ENCODE measurements at places on chromosomes 3 and 15.
A peak's percentile ranks its signal among the peaks of the same experiment; 100 is the strongest.

GRCh38 chr3:63921741-63922482, 9.7 kb upstream of the SCAANT1 start:
- DNase-seq, result no peak

DNA sequence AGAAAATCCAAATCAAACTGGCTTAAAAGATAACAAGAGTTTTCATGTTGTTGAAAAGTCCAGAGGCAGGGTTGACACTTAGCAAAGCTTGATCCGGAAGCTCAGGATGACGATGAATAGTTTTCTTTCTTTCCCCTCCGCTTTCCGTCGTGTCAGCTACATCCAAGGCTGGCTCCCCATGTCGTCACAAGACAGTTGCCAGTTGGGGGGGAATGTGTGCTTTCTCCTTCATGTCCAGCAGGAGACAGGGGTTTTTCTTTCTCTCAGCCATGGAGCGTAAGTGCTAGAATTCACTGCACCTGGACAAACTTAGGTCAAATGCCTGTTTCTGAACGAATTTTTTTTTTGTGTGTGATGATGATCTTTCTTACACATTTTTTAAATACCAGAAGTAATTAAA, 273.8 kb upstream of the RGMA start:
- no peak for DNase-seq

- no peak for DNase-seq
These were observed 238.0 kb downstream of the TP63 start for GRCh38 chr3:189869165-189869564.

DNA sequence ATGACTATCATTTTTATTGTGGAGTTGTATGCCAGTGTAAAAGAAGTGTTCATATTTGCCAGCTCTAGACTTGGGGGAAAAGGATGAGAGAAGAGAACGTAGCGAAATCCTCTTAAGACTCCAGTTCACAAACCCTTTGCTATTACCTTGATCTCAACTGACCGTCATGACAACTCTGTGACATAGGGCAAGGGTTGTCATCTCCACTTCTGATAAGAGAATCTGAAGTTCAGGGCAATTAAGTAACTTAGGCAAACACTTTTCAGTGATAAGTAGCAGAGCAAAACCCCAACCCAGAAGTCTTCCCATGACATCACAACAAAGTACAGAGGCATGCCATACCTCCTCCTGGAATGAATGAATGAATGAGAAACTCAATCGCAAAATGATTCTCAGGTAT, 40.3 kb upstream of the WNT5A start:
- no peak for DNase-seq

DNA sequence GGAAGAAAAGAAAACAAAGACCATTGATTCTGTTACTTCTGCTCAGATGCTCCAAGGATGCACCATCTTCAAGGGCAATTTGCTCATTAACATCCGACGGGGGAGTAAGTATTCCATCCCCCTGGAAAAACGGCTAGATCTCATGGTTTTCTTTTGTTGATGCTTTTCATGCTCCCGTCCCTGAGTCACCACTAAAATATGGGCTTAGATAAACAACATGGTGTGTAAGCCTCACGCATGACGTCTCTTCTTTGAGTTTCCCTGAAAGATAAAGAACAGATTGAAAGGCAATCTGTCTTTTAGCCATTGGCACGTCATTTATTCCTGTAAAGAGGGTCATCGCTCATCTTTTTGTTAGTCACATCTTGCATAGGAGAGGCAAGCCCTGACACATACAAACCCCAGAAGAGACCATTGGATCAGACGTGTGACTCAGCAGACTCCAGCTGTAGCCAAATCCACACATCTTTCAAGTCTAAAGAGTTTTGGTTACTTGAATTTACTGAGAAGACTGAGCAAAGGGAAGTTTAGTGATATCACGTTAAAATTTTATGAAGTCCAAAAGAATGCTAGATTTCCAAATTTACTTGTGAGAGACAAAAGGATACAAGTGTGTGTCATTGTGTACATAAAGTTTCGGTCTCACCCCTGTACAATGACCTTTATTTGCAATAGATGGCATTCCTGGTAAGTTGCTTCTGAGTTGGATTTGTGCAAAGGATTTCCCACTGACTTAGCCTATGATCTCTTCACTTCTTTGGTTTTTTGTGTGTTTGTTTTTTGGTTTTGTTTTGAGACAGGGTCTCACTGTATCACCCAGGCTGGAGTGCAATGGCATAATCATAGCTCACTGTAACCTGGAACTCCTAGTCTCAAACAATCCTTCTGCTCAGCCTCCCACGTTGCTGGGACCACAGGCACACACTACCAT, 110.5 kb downstream of the PGPEP1L start:
- DNase-seq, result no peak

- no peak for DNase-seq
These were observed at the start of gene SLC51A for GRCh38 chr3:196216089-196216564. Gene SLC51A (plus strand): TSS chr3:196216534. CDS start chr3:196216713, 179 bp downstream.

GRCh38 chr3:12139111-12139511, 19.6 kb downstream of the TIMP4 start:
- no peak for DNase-seq

DNA sequence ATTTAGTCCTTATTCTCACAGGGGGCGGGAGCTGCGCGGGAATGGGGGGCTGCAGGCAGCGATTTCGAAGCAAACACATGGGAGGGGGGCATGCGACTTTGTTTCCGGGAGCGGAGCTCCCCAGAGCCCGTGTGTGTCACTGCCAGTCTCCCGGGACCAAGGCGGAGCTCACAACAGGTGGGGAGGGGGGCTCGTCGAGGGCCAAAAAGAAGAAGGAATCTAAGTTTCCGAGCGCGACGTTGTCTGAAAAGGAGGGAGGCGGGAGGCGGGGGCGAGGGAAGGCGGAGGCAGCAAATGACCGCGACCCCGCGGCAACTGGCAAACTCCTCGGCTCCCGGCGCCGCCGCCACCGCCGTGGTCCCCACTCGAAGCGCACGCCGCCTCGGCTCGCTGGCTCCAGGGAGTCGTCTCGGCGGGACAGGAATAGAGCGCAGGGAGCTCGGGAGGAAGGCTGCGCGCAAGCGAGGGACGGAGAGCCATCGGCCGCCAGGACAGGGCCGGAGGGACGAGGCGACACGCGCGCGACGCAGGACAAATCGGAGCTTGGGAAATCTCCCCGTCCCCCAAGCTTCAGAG, 1.4 kb downstream of the FOXP1 start:
- DNase-seq, result peak; percentile 57

GRCh38 chr3:62367763-62368195, 5.6 kb downstream of the FEZF2 start:
- no peak for DNase-seq

- DNase-seq, result no peak
These were observed 288.7 kb downstream of the EPHB1 start for GRCh38 chr3:135083756-135084155.

GRCh38 chr3:44125246-44125645, 116.4 kb upstream of the TOPAZ1 start:
- DNase-seq, result no peak

DNA sequence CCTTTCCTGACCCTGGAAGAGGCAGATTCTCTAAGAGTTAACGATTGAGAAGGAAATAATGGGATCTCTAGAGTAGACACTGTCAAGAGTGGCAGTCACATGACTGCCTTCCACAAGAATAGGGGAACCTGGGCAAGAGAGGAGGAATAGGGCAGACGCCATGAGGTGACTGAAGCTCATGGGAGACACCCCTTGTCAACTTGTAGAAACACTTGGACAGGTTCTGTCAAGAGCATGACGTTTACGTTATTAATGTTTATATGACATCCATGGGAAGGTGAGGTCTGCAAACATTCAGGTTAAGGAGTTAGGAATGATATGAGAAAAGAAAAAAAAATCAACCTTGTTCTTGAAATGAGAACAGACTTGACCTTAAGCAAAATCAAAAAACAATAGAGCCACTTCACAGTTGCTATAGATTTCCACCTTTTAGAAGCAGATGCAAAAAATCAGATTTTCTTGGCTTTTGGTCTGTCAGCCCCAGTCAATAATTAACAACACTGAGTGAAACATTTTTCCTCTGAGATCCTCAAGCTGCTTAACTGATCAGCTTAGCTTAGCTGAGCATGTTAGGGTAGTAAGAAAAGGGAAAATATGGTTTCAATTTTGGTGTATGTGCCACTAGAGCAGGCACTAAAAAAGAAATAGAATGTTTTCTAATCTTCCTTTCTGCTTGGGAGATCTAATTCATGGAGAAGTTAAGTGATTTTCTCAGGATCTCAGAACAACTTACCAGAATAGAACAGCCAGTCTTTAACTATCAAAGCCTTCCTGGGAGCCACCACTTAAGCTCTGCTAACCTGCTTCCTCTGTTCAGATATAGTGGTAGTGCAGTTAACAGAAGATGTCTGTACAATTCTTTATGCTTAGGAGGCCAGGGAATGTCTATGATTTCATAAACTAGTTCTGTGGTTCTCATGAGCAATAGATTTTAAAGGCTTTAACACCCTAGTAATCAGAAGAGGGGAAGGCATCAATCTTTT, 116.9 kb downstream of the B3GALNT1 start:
- no peak for DNase-seq

- no peak for DNase-seq
These were observed 510.3 kb downstream of the EPHA3 start for GRCh38 chr3:89617706-89618105.

DNA sequence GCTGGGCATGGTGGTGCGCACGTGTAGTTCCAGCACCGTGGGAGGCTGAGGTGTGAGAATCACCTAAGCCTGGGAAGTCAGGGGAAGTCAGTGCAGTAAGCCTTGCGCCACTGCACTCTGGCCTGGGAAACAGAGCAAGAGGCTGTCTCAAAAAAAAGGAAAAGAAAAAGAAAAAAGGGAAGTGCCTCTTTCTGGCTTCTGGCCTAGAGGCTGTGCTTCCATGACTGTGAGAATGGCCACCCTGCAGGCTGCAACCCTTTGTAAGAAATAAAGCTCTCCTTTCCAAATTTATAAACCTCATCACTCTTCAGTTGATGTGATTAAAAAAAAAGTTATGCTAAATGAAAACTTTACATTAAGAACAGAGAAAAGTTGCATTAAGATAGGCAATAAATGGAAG, 774.3 kb downstream of the TUSC7 start:
- DNase-seq, result no peak

- DNase-seq, result no peak
These were observed 48.9 kb downstream of the APBA2 start for GRCh38 chr15:28934645-28935044.

GRCh38 chr3:191296041-191296541, 33.1 kb upstream of the CCDC50 start:
- no peak for DNase-seq

- DNase-seq, result no peak
These were observed 528.2 kb downstream of the GABRG3 start for GRCh38 chr15:27499191-27499590.

DNA sequence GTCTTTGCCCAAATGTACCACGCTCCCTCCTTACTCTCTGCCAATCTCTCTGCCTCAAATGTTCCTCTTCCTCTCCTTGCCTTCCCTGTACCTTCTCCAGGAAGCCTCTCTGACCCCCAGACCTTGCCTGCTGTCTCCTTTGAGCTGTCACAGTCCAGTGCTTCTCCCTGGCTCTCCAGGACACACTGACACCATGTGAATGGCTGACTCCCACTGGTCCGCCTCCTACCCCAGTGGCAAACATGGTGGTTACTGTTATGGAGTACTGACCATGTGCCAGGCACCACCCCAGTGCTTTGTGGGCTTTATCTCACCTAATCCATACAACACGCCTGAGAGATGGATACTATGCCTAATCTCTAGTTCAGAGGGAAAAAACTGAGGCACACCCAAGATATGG, 141.9 kb downstream of the TPRA1 start:
- DNase-seq, result peak; percentile 11

DNA sequence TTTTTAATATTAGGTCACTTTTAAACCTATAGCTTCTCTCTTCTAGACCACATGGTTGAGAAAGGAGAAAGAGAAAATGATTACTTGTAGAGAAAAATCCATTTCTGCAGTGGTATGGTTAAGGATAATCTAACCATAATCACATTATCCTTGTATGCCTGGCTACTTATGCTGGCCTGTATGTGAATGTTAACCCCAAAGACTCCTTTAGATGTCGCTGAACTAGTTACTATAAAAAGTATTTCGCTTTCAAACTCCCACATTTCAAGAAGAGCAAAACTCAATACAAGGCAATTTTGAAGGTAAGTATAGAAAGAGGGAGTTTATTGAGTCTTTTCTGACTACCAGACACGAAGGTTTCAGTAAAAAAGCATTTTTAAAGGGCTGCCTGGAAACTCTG, 2.2 kb downstream of the KCTD6 start:
- no peak for DNase-seq

GRCh38 chr3:107868449-107868848, 222.4 kb downstream of the CD47 start:
- DNase-seq, result no peak

- no peak for DNase-seq
These were observed 830 bp upstream of the RNF13 start for GRCh38 chr3:149812165-149812605.

GRCh38 chr3:116188231-116188785, 257.0 kb downstream of the LSAMP start:
- no peak for DNase-seq

GRCh38 chr3:172803489-172803888, 53.0 kb downstream of the ECT2 start:
- no peak for DNase-seq

GRCh38 chr3:140148824-140149390, 213.9 kb downstream of the CLSTN2 start:
- no peak for DNase-seq

- DNase-seq, result peak; percentile 1
These were observed 45.2 kb downstream of the ZNF710 start for GRCh38 chr15:90046289-90046688.
